Stimulated activated naive B cell treated with anti-CD40 and anti-IgM and Interleukin-4, amounts not matched to agents 10 μg/mL and 1 μg/mL and 100 μg/mL, for 72 hours (primary cell): ENCODE measurements at places on chromosomes 11 and 22.

GRCh38 chr11:19719960-19720359 is 7.3 kb downstream of the NAV2 start:
- DNase-seq: no peak

DNA sequence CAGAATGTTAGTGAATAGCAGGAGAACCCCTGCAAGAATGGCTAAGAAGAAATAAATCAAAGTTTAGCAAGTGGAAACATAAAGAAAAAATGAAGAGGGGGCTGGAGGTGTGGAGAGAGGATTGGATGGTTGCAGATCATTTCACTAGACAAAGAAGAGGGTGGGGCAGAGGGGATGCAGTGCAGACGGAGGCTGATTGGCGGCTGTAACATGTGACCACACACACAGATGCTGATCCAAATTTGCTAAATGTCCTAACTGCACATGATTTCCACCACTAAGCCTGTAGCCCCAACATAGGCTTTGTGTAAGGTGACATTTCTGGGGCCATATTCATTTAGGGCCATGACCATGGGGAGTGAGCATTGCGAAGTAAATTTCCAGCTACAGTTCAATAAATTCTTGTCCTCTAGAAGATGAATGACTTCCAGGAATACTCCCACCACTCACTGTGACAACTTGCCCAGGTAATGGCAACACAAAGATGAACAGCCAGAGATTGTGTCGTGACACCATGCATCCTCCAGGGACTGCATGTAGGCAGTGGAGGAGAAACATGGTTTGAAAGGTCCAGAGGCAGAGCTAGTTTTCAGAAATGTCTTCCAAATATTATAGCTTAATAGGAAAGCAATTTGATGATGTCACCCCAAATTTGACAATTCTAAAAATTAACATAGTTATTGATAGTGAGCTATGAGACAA is 6.8 kb downstream of the KRTAP5-11 start:
- DNase-seq: no peak

DNA sequence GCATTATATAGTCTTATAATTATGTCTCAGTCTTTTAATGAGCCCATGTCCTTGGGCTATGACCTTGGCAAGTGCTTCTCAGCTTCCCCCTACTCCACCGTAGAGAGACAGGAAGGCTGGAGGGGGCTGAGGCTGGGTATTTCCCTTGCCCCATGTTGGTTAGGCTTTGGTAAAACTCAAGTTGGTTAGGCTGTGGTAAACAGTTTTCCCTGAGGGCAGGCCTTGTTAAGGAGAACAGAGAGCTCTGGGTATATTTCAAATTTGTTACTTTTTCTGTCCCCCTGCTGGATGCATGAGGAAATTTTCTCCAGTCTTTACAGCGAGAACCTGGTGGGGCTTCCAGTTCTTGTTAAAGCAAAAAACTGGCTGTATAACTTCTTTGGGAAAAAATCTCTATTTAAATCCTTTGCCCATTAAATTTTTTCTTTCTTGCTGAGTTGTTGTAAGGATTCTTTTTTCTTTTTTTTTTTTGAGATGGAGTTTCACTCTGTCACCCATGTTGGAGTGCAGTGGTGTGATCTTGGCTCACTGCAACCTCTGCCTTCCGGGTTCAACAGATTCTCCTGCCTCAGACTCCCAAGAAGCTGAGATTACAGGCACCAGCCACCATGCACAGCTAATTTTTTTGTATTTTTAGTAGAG is 12.2 kb upstream of the DCHS1 start:
- peak; percentile 41 for DNase-seq

GRCh38 chr11:34333787-34334186 is 24.0 kb downstream of the ABTB2 start:
- no peak for DNase-seq

- DNase-seq: no peak
These were observed 4.1 kb downstream of the WEE1 start for GRCh38 chr11:9577556-9577955.

- no peak for DNase-seq
These were observed 67.5 kb upstream of the TIMP3 start for GRCh38 chr22:32733923-32734514.

GRCh38 chr11:111460856-111461255 is 51.3 kb downstream of the BTG4 start:
- DNase-seq: no peak

DNA sequence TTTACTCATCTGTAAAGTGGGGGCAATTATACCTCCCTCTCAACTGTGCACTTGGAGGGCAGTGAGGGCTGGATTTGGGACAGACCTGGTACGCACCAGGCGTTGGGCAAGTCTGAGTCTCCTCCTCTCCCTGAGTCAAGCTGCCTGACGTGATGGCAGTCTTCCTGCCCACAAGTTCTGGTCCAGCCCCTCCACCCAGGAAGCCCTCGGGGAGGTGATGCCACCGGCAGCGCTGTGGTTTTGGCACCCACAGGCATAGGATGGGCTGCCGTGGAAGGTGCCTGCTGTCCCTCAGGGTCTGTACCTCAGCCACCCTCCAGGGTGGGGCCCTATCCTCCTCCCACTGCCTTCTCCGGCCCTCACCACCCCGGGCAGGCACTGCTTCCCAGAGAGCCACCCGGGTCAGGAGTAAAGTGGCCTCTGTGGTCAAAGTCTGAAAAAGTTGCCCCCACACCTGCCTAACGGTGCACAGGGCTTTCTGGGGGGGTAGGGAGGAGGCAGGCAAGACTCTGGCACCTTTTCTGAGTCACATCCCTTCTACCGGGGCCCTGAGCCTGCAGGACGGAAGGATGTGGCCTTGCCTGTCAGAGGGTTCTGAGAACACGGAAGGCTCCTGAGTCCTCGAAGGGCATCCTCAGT is 6.5 kb upstream of the APOBEC3H start:
- DNase-seq: no peak

GRCh38 chr11:117750916-117751662 is 45.9 kb downstream of the DSCAML1 start:
- DNase-seq: no peak

GRCh38 chr22:27881421-27881820 is 37.6 kb downstream of the PITPNB start:
- no peak for DNase-seq
